ENCODE measurements at places on chromosomes 7 and 10. TPM values are rescaled to one million over a fixed set of nuclear protein-coding genes. Genes with fewer than 3 reads are reported as not detected.

The SHOC2 gene
- total RNA-seq, result 55.3 TPM

The CARD11 gene
- total RNA-seq, result not detected

The CUZD1 gene
- 0.30 TPM for total RNA-seq

The TAS2R4 gene
- 2.2 TPM for total RNA-seq

The GATA3 gene
- not detected for total RNA-seq

The RASSF4 gene
- 11.8 TPM for total RNA-seq

The SMARCD3 gene
- 88.7 TPM for total RNA-seq

The FAM25C gene
- total RNA-seq, result not detected

The NRCAM gene
- 81.8 TPM for total RNA-seq

The NPC1L1 gene
- total RNA-seq, result not detected

The RBM17 gene
- 73.4 TPM for total RNA-seq

The CLDN4 gene
- total RNA-seq, result 0.50 TPM

The SEMA3A gene
- 3.7 TPM for total RNA-seq

The ELFN1 gene
- 0.62 TPM for total RNA-seq

DNA sequence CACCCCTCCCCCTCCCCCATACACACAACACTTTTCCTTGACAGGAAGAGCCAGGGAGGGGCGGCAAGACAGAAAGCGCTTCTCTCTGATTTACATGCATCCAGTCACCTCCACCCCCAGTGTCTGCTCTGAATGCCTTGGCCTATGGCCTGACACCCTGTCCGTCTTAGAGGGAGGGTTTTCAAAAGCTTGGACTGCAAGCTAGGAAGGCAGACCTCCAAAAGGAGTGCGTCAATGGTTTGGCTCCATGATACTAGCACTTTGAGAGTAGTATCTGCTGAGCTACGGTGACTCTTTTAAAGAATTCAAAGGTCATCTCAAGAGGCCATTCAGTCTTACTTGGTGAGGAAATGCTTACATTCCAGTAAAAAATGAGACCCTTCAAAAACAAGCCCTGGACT lies 20.3 kb upstream of the PAX2 start:
- no peak for DNase-seq

GRCh38 chr10:117204316-117204715 lies 7.0 kb downstream of the KCNK18 start:
- DNase-seq, result no peak

- no peak for DNase-seq
These were observed 140.7 kb upstream of the AGK start for GRCh38 chr7:141410353-141411000.

- DNase-seq, result no peak
These were observed 80.4 kb downstream of the CNNM2 start for GRCh38 chr10:102998399-102998907.

GRCh38 chr7:2622869-2623697 lies 8.7 kb upstream of the TTYH3 start:
- no peak for DNase-seq

GRCh38 chr10:132920101-132920925 lies 22.1 kb downstream of the CFAP46 start:
- DNase-seq, result no peak

- no peak for DNase-seq
These were observed 5.7 kb downstream of the ATG9B start for GRCh38 chr7:151018421-151019129.

DNA sequence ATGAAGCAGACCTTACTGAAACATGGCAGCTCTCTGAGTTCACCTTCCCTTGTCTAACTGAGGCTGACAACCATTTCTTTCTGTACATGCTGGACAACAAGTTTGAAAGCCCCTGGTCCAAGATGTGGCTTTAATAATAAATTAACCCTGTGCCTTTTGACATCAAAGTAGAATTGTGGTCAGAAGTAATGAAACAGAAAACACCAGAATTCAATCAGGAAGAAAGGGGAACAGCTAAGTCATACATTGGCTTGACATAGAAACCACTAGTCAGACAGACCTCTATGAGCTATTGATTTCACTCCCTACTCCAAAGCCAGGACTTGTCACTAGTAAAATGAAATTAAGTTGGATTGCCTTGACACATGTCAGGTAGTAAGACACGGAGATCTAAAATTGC lies 175.2 kb upstream of the ASAH2 start:
- DNase-seq, result no peak

- DNase-seq, result no peak
These were observed 85.1 kb downstream of the POU6F2 start for GRCh38 chr7:39062811-39063210.

- DNase-seq, result no peak
These were observed 29.8 kb downstream of the TES start for GRCh38 chr7:116240024-116240668.

DNA sequence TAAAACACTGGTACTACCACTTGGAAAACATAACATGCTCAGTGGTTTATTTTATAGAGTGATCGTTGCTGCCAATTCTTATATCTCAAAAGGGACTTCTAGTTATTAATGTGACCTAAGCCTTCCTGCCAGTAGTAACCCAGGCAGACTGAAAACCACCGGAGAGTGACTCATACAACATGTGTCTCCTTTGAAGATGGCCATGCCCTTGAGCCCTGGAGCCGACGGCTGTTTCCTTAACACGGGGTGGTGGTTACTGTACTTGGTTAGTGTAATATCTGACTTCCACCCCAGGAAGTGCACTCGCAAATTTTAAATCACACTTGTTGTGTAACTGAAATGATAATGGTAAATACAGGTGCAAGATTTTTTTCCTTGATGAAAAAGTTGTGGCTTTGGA lies 30.5 kb downstream of the JAKMIP3 start:
- DNase-seq, result no peak

DNA sequence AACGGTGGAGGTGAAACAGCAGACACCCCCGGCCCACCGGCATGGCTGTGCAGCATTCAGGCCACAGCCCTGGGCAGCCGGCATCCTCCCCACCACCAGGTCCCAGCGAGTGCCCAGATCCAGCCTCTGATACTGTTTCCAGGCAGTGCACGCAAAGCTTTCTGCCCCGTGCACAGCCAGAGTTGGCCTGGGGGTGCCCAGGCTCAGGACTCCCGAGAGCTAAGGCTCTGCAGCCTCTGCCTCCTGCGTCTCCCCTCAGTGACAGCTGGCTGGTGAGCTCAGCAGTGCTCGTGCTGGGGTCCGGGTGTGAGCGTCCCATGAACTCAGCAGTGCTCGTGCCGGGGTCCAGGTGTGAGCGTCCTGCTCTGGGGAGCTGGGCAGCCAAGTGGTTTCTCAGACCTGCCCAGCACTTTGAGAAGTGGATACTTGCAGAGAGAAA lies 65.4 kb downstream of the CFAP46 start:
- peak; percentile 78 for DNase-seq

DNA sequence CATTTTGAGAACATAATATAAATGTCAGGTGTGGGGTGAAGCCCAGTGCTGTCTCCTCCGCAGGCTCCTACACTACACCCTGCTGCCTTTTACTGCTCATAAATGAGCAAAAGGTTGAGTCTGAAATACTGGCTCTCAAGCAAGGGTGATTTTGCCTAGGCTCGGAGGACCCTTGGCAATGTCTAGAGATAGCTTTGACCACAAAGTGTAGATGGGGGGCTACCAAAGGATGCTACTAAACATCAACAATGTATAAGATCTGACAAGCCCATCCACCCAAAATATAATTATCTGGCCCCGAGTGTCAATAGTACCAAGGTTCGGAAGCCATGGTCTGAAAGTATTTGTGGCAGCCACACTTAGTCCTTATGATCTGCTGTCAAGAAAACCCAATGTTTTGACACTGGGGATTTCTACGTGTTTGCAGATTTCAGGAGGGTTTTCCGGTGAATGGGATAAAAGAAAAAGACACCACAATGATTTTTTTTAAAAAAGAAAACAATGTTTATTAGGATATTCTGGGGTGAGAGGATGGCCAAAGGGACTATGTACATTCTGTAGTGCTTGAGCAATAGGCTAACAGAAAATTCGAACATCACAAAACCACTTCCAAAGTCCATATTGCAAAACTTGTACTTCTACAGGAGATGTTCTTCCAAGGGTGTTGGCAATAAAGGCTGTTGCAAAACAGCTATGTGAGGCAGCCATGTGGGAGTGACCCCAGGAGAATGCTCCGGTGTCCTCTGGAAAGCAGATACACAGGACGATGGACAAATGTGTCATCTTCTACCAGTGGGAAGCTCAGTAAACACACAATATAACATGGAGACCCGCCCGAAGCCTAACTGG lies 216.3 kb downstream of the GFRA1 start:
- DNase-seq, result no peak

DNA sequence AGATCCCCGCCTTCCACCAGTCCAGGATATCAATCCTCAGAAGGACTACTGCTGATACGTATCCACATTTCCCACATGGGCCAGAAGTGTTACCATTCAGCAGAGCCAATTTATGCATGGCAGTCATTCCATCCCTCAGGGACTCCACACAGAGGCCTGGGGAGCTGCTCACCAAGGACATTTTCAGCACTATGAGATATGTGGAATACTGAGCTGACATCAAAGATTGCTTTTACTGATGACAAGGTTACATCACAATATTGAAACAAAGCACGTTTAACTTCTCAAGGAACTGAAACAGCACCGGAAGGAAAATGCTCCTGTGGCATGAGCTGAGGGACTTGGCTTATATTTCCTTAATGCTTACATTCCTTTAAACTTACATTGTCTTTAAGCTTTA lies 335.1 kb downstream of the BMPER start:
- DNase-seq, result no peak

DNA sequence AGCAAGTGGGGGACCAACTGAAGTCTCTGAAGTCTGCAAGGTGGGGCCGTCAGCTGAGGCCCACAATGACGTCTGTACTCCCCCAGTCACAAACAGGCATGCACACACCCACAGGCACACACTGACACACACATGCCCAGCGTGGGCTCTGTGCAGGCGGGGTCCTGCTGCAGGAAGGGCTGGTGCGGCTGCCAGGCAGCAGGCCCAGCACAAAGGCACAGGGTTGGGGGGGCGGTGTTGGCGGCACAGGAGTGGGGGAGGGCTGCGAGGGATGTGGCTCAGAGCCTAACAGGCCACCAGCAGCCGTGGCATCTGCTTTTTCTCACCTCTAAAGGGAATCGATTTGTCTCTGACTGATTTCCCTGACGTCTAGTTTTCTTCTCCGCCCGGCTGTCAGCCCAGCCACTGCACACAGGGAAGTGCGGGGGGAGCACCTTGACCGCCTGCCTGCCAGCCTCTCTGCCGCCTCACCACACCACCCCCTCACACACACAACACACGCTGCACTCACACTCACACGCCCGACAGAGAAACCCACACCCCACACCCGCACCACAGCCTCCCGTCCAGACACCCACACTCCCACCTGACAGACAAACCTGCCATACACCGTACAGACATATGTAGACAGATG lies 43.5 kb upstream of the ZMIZ1 start:
- no peak for DNase-seq

GRCh38 chr7:55493408-55493807 lies 78.9 kb downstream of the VOPP1 start:
- no peak for DNase-seq

GRCh38 chr7:2003451-2003930 lies 229.3 kb downstream of the MAD1L1 start:
- no peak for DNase-seq

GRCh38 chr7:142889816-142890215 lies 4.3 kb upstream of the TRPV6 start:
- peak; percentile 25 for DNase-seq

DNA sequence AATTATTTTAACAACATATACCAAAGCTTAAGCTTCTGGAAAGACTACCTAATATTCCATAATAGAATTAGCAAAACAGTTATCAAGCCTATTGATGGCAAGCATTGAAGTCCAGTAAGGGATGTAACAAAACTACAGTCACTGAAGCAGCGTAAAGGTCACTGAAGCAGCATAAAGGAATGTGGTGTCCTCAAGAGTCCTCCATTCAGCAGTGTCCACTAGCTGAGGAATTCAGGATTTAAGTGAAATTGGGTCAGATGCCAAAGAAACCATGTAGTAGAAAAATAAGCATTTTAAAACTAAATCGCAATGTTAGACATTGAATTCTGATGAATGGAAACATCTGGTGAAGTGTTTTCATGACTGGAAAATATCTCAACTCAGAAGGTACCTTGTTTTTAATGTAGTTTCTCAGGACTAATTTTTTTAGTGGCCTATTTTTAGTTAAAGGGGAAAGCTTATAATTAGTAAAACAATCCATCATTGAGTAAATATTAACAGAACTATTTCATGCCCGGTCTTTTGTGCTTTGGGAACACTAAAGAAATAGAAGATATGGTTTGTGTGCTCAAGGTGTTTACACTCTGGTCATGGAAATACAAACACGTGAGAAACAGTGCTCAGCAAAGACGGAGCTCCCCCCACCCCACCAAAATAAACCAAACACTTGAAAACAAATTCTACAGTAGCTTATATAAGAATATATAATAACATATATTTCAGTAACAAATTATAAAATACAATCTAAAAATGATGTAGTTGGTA lies 121.4 kb downstream of the CDK14 start:
- no peak for DNase-seq

DNA sequence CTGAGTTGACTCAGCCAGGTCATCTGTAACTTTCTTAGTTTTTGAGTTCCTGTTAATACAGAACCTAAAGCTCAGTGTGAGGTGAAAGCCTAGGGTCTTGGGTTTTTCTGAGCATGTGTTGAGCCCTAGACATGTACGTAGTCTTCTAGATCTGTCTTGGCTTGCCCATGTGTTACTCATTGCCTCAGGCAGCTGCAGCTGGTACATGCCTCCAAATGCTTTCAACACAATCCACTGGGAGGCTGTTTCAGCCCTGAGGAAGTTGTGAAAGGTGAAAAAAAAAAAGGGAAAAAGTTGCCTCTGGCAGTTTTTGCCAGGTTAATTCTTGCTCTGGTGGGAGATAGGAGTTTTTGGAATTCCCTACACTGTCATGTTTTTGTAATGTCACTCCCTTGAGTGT lies 134.6 kb downstream of the RNF216 start:
- no peak for DNase-seq

DNA sequence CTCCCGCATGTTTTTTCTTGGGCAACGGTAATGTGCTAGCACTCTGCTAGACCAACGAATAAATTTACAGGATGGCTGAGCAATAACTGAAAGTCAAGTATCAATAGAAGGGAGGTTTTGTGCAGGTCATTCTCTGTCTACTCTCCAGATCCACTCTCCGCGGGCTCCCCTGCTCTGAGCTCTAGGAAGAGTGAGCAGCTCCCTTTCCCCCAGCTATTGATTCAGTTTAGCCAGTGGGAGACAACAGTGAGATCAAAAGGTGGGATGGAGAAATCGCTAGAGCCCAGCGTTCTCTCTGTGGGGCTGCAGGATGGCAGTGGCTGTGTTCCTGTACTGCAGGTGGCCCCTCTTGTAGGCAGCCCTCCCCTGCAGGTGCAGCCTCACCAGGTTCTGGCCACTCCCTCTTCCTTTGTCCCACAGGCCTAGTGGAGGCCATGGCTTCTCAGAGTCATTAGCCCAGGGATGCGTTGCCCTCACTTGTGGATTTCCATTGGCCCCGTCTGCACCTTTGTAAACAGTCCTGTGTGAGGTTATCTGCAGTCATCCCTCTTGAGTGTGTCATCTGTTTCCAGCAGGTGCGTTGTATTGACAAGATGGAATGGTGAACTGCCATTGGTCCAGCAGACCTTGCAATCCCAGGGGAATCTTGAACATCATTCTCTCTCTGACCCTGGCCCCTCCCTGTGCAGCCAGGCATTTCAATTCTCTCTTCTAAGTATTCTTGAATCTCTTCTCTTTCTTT lies 11.1 kb downstream of the MSRB2 start:
- DNase-seq, result no peak

- DNase-seq, result no peak
These were observed 72.3 kb downstream of the CREB5 start for GRCh38 chr7:28484606-28484935.

GRCh38 chr7:82129091-82129490 lies 314.5 kb downstream of the CACNA2D1 start:
- no peak for DNase-seq

GRCh38 chr7:38335128-38335491 lies 61.7 kb upstream of the TARP start:
- DNase-seq, result no peak

GRCh38 chr10:23981520-23982309 lies 227.2 kb upstream of the KIAA1217 start:
- DNase-seq, result no peak
